Naive B cell (primary cell): ENCODE measurements at places on chromosomes 6 and 20. TPM values are rescaled to one million over a fixed set of nuclear protein-coding genes. Genes with fewer than 3 reads are reported as not detected.
A peak's percentile ranks its signal among the peaks of the same experiment; 100 is the strongest.

DNA sequence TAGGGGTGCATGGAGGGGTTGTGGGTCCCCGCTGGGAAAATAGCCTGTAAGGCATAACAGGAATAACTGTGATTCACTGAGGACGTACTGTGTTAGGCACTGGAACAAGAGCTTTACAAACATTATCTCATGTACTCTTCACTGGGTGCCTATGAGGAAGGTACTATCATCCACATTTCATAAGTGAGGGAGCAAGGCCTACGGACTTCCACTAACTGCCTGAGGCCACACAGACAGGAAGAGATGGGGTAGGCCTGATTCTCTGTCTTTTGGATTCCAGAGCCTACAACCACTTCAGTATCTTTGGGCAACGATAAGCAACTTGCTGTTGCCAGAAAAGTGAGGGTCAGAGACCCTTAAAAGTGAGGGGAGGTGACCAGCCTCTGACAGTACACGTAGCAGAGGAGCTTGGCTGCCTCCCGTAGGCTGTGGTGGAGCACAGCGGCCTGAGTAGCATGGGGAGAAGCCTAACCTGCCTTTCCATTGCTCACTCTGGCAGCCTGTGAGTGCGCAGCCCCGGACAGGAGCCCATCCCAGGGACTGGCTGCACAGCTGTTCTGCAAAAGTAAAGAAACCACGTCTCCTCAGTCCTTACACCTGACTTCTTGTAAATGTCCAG lies 30.4 kb downstream of the PSMB1 start:
- DNase-seq = no peak

- DNase-seq = no peak
Measured at GRCh38 chr6:104887350-104887749, 27.6 kb upstream of the HACE1 start.

GRCh38 chr20:49447364-49447763 lies 35.1 kb downstream of the KCNB1 start:
- no peak for DNase-seq

DNA sequence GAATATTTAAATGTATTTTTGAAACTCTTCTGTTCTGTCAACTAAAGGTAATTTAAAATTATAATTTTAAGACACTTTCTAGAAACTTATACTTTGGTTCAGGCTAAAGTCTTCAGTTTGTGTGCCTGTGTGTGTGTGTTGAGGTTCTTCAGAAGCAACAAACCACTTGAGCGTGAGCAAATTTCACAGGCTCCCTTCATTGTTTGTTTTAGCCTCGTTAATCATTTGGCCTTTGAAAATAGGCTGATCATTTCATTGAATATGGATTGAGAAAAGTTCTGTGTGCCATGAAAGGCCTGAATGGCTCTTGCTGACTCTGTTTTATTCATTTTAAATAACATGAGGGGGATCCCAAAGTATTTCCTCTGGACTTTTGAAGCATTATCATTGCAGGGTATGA lies 420.1 kb downstream of the CDKAL1 start:
- DNase-seq = no peak

- no peak for DNase-seq
Measured at GRCh38 chr6:120556491-120556890, 777.8 kb downstream of the TBC1D32 start.

GRCh38 chr6:154466971-154467679 lies 43.4 kb downstream of the CNKSR3 start:
- DNase-seq = no peak

DNA sequence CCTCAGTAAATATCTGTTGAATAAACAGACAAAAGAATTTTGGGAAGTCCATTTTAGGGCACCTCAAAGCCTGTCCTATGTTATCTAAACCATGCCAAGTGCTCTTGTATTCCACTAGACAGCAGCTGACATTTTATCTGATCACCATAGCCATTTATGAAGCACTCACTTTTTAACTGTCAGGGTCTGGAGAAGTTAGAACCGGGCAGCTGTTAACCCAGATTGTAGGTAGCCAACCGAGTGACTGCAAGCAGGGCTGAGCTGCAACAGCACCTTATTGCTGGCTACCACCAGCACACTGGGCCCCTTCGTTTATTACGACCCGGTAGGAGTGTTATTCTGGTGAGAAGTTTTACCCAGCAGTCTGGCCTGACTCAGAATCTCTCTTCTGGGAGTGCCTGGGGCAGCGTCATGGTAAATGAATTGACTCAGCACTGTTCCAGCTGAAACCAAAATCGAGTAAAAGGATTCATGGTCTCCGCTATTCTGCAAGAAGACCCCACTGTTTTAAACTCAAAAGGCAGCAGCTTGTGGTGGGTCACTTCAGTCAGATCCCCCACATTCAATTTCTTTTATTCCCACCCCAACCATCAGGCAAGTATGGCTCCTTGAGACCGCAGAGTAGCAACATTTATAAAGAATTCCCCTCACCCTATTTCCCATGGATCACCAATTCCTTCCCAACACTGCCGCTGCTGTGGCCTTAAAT lies 1.7 kb downstream of the UBE2V1 start:
- no peak for DNase-seq

DNA sequence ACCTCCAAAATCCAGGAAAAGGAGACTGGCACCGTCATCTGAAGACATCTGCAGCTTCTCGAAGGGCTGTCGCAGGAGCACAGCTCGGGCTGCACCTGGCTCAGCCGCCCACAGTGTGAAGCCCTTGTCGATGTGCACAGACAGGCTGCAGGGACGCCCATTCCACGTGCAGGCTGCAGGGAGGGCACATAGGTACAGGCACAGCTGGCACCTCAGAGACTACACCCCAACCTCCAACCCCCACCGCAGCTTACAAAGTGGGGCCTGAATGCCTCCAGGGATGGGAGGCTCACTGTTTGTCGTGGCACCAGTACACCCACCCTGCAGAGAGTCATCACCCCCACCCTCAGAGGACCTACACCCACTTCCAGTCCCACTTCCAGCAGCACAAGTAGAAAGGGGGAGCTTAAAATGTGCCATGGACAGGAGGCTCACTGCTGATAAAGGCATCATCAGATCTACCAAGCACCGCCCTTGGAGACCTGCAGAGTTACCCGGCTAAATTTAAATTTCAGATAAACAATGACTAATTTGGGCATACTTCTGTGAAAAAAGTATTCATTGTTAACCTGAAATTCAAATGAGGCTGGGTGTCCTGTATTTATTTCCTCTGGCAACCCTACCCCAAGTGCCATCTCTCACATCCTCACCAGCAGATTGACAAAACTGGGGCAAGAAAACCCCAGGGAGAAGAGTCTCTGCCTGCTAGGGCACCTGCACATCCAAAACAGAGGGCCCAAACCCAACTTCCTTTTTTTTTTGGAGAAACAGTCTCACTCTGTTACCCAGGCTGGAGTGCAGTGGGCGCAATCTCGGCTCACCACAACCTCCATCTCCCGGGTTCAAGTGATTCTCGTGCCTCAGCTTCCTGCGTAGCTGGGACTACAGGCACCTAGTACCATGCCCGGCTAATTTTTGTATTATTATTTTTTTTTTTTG lies 7.7 kb upstream of the CDK5RAP1 start:
- peak; percentile 77 for DNase-seq

GRCh38 chr6:113920663-113921267 lies 50.2 kb downstream of the HDAC2 start:
- no peak for DNase-seq

DNA sequence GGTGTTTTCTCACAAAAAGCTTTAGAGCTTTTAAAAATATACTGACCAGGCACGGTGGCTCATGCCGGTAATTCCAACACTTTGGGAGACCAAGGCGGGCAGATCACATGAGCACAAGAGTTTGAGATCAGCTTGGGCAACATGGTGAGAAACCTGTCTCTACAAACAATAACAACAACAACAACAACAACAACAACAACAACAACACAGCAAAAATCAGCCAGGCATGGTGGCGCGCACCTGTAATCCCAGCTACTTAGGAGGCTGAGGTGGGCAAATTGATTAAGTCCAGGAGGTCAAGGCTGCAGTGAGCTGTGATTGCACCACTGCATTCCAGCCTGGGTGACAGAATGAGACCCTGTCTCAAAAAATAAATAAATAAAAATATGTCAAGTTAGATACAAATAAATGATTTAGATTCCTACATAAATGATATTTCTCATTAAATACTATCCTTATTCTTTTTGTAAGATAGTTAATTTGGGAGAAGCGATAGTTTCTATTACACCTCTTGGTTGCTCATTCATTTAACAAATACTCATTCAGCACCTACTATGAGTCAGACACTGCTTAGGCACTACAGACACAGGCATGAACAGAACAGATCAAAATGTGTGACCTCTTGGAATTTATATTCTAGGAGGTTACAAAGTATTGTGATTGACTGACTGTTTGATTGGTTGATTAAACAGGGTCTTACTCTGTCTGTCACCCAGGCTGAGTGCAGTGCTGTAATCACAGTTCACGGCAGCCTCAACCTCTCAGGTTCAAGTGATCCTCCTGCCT lies 83.5 kb upstream of the BEND3 start:
- DNase-seq = no peak

DNA sequence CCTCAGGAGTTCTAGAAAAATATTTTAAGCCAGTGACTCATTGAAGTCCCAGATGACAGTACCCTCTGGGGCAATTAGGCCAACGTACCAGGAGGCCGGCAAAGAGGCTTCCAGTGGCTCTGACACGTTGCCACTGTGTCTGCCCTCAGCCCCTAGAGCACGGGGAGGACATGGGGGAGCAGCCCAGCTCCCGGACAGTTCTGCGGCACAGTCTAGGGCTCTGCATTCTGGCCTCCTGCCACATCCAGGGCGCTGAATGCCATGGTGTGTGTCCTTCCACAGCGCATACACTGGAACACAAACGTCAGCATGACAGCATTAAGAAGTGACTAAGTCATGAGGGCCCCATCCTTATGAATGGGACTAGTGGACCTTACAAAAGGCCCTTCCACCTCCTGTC lies 156.2 kb downstream of the RNASET2 start:
- DNase-seq = no peak

GRCh38 chr20:45115829-45116228 lies 855 bp upstream of the WFDC5 start:
- DNase-seq = no peak

- DNase-seq = no peak
Measured at GRCh38 chr20:23161968-23162696, 76.0 kb upstream of the CD93 start.

GRCh38 chr6:44177691-44178423 lies 19.2 kb downstream of the CAPN11 start:
- no peak for DNase-seq

Gene SRSF12
- polyA plus RNA-seq = 0.68 TPM

DNA sequence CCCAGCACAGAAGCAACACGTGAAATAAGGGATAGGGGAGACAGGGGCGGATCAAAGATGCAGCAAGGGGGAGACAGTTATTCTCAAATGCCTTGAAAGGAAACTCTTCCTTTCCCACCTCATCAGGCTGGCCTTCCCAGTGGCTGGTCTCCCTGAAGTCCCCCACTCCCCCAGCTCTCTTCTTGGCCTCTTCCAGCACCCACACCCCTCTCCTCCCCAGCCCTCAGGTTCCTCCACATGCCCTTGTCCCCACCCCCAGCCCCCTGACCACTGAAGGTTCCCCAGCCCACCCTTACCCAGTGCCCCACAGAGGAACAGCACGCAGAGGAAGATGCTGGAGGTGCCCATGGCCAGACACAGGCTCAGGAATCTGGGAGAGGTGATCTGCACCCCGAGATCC lies 1.7 kb upstream of the LY6G6D start:
- no peak for DNase-seq

Gene RCAN2
- polyA plus RNA-seq = 0.20 TPM

DNA sequence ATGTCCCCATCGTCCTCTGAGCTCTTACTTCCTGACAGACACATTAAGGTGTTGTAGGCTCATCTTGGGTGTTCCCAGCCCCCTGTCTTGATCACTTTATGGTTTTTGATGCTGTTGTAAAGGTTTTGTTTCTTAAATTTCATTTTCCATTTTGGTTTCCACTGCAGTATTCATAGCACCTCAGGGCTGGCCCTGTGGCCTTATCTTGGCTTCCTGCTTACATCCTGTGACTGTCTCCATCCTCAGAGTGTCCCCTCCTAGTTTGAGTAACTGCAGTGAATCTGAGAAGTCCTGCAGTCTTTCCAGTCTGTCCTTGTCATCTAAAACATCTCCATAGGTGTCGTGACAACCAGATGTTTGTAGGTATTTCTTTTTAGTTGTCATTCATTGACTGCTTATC lies 50.9 kb downstream of the JARID2 start:
- DNase-seq = no peak

Gene FLRT3
- polyA plus RNA-seq = not detected

- no peak for DNase-seq
Measured at GRCh38 chr20:43976547-43976946, 61.9 kb downstream of the TOX2 start.

Gene OR2H2
- polyA plus RNA-seq = not detected

GRCh38 chr6:36897609-36898008 lies 11.9 kb downstream of the C6orf89 start:
- DNase-seq = no peak

- DNase-seq = no peak
Measured at GRCh38 chr20:58875111-58875510, 22.6 kb downstream of the GNAS start.

- DNase-seq = no peak
Measured at GRCh38 chr6:10964684-10965083, 77.8 kb downstream of the SYCP2L start.

Gene MRPS10
- 39.3 TPM for polyA plus RNA-seq

- DNase-seq = no peak
Measured at GRCh38 chr6:100099189-100100074, 105.4 kb upstream of the MCHR2 start.

DNA sequence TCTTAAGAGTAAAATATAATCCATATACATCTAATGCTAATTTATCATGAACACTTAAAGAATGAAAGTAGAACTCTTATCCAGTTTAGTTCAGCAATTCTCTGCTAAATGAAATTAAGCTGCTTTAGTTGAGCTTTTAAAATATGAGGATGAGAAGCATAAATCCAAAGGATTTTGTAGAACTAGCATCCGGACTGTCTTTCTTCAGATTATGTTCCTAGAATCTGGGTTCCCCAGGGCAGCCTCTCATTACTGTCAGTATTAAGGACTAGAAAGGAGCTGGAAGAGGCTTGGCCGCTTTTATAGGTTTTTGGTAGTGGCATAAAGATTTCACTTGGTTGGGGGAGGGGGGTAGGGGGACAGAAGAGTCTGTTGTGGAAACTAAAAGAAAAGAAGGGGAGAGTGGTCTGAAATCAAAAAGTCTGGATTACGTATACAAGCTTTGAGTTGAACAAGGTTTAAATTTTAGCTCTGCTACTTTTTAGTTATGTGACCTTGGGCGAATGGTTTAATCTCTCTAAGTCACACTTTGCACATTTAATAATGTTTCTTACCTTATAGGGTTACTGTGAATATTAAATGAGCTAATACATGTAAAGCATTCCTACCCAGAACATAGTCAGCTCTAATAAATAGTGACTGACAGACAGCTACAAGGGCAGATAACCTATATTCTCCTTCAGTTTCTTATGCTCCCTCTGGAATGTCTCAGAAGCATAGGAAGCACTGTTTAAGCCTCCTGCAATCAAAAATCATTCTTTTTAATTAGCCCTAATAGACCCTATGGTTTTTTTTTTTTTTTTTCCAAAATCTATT lies 3.7 kb downstream of the SGK1 start:
- DNase-seq = no peak

DNA sequence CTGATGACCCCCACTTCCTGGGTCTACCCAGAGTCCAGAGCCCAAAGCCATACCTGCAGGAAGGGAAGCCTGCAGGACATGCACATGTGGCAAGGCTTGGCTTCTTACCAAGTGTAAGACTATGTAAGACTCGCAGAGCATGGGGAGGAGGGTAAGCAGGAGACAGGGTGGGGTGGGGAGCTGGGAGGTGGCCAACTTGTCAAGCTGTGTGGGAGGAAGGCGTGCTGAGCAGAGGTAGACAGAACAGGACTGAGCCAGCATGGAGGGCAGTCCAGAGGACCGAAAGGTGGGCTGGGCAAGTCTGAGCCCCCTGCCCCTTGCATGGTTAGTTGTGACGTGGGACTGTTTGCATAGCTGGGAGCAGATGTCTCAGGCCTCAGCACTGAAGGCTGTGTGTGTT lies 53.4 kb upstream of the RNF24 start:
- DNase-seq = no peak

Gene ZNF341
- polyA plus RNA-seq = 4.5 TPM

Gene NMBR
- not detected for polyA plus RNA-seq
